CD14-positive monocyte (primary cell): ENCODE measurements at places on chromosomes 13 and 19. TPM values are rescaled to one million over a fixed set of nuclear protein-coding genes. Genes with fewer than 3 reads are reported as not detected.

AMER2 gene
- not detected for polyA plus RNA-seq

CEACAM20 gene
- not detected in 2 replicates for polyA plus RNA-seq

SHANK1 gene
- polyA plus RNA-seq: not detected

DNA sequence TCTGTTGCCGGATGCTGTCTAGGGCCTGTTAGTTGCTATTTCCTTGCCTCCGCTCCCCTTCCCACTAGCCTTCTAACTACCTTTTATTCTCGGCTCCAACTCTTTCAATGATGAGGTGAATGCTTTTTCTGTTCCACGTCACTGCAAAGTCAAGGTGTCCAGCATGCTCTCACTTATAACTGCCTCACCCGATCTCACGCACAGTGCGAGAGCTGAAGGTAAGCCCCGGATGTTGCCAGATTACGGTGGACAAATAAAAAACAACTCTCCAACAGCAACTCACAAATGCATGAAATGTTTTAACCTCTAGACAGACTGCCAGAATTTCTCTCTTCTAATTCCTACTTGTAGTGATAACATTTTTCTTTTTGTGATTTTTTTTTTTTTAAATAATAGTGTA lies 169.9 kb downstream of the STK24 start:
- no peak overlapping the region for H3K27ac ChIP-seq
- peaks cover under 1% of the 10 kb centered on the region for H3K4me1 ChIP-seq
- H3K27me3 ChIP-seq: no peaks in the 10 kb centered on the region

- H3K36me3 ChIP-seq: no peaks in the 10 kb centered on the region
- no peaks in the 10 kb centered on the region for H3K4me1 ChIP-seq
- H3K27ac ChIP-seq: no peak overlapping the region
Observed at GRCh38 chr19:31127134-31127967, 221.9 kb downstream of the TSHZ3 start.

DNA sequence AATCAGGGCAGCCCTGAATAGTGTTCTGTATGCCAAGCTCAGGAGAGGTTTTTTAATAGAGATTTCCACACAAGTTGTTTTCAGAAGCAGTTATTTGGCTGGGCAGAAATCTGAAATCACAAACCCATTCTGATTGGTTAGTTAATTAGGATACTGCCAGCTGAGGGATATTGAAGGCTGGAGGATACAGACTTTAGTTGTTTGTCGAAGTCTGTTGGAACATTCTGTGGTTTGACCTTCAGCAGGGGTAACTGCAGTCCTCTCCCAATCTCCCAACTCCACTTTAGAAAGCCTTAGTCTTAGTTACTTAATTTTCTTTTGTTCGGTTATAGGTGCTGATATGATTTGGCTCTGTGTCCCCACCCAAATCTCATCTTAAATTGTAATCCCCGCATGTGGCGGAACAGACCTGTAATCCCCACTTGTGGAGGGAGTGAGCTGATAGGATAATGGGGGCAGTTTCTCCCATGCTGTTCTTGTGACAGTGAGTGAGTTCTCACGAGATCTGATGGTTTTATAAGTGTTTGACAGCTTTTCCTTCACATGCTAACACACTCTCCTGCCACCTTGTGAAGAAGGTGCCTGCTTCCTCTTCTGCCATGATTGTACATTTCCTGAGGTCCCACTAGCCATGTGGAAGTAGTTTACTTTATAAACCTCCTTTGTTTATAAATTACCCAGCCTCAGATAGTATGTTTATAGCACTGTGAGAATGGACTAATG lies 169.2 kb downstream of the GPC5 start:
- H3K4me1 ChIP-seq: no peaks in the 10 kb centered on the region
- no peak overlapping the region for H3K27ac ChIP-seq
- no peak for DNase-seq
- H3K4me3 ChIP-seq: no peak overlapping the region

- no peak overlapping the region for H3K4me3 ChIP-seq
- DNase-seq: no peak
- H3K4me1 ChIP-seq: no peaks in the 10 kb centered on the region
- H3K27ac ChIP-seq: no peak overlapping the region
- no peaks in the 10 kb centered on the region for H3K36me3 ChIP-seq
- H3K27me3 ChIP-seq: no peaks in the 10 kb centered on the region
Observed at GRCh38 chr13:107462501-107462900, 752.8 kb downstream of the LIG4 start.

GRCh38 chr13:87130423-87130822 lies 540.7 kb upstream of the SLITRK5 start:
- H3K27ac ChIP-seq: no peak overlapping the region
- no peaks in the 10 kb centered on the region for H3K27me3 ChIP-seq
- DNase-seq: no peak
- H3K36me3 ChIP-seq: no peaks in the 10 kb centered on the region
- no peak overlapping the region for H3K4me3 ChIP-seq
- no peaks in the 10 kb centered on the region for H3K4me1 ChIP-seq

- H3K27me3 ChIP-seq: no peaks in the 10 kb centered on the region
- peaks cover 16% of the 10 kb centered on the region for H3K36me3 ChIP-seq
- H3K27ac ChIP-seq: no peak overlapping the region
- H3K4me3 ChIP-seq: no peak overlapping the region
- H3K4me1 ChIP-seq: no peaks in the 10 kb centered on the region
Observed at GRCh38 chr19:4800591-4801081, 9.1 kb downstream of the FEM1A start.

DNA sequence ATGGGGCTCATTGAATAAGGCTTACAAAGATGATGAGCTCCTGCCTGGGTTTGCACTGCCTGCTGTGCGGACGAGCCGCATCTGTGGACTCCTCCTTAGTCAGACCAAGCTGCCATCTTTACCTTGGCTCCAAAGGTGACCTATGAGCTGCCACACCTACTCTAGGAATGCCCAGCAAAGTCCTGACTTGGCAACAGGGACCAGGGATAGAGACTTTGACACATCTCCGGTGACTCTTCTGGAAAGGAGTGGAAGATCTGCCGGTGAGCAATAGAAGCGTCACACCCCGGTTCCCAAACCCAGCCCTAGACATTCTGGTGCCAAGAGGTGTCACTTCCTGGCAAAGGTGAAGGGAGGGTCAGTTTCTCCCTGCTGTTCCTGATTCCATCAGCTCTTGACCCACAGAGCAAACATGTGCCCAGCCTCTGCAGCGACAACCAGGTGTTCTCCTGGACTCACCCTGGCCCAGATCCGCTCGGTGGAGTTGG lies 50.2 kb upstream of the GTF3A start:
- no peak overlapping the region for H3K27ac ChIP-seq
- H3K36me3 ChIP-seq: no peaks in the 10 kb centered on the region
- no peaks in the 10 kb centered on the region for H3K4me1 ChIP-seq
- no peak overlapping the region for H3K4me3 ChIP-seq

GRCh38 chr19:47514869-47515588 lies at the start of gene NAPA:
Gene NAPA, minus strand, starts transcription at chr19:47515063. Its CDS starts 123 bp downstream, at chr19:47514940.
- DNase-seq: peak; percentile 100
- peak within 1 kb of the TSS; percentile 100 for H3K27ac ChIP-seq
- H3K27me3 ChIP-seq: no peaks in the 10 kb centered on the region
- peaks cover 22% of the 10 kb centered on the region for H3K36me3 ChIP-seq
- peak within 1 kb of the TSS; percentile 99 for H3K4me3 ChIP-seq

- H3K4me3 ChIP-seq: no peak overlapping the region
- H3K27ac ChIP-seq: no peak overlapping the region
- no peaks in the 10 kb centered on the region for H3K36me3 ChIP-seq
- H3K27me3 ChIP-seq: no peaks in the 10 kb centered on the region
Observed at GRCh38 chr13:47211106-47211505, 314.3 kb upstream of the HTR2A start.

DNA sequence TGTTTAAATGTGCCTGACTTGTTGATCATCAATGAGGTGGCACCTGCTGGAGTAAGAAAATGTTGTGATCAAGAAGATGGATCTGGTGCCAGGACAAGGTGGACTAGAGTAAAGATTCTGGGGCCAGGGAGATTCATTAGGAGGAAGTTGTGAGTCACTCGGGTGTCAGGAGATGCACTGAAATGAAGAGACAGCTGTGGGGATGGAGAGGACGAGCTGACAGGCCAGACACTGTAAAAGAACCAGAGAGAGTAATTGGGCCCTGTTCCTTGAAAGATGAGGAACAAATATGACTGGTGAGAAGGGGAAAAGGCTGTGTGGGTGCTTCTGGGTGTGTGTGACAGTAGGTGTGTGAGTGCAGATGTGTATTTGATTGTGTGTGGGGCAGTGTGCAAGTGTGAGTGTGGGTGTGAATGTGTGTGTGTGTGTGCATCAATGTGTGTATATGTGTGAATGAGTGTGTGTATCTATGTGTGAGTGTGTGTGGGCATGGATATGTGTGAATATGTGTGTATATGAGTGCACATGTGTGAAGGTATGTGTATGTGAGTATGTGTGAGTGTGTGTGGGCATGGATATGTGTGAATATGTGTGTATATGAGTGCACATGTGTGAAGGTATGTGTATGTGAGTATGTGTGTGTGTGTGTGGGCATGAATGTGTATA lies 260.5 kb downstream of the RFC3 start:
- H3K4me3 ChIP-seq: no peak overlapping the region
- no peaks in the 10 kb centered on the region for H3K36me3 ChIP-seq
- DNase-seq: no peak
- no peaks in the 10 kb centered on the region for H3K4me1 ChIP-seq
- no peak overlapping the region for H3K27ac ChIP-seq

DNA sequence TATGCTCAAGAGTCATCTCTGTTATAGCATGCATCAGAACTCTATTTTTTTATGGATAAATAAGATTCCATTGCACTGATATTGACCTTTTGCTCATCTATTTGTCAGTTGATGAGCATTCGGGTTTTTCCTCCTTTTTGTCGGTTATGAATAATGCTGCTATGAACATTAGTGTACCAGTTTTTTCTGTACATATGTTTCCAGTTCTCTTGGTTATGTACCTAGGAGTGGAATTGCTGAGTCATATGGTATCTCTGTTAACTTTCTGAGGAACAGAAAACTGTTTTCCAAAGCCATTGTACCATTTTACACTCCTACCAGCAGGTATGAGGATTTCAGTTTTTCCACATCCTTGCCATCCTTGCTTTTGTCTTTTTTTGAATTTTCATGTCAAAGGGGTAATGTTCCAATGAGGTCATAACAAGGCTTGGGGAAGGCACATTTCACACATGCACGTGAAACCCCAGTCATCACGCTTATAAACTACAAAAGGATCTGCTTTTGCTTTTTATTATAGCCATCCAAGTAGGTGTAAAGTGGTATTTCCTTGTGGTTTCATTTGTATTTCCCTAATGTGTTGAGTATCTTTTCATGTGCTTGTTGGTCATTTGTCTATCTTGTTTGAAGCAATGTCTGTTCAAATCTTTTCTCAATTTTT lies 14.6 kb downstream of the KBTBD7 start:
- H3K4me3 ChIP-seq: no peak overlapping the region
- peaks cover 22% of the 10 kb centered on the region for H3K4me1 ChIP-seq
- H3K27ac ChIP-seq: peak overlapping the region; percentile 91
- H3K27me3 ChIP-seq: no peaks in the 10 kb centered on the region
- H3K36me3 ChIP-seq: no peaks in the 10 kb centered on the region
- DNase-seq: no peak

DNA sequence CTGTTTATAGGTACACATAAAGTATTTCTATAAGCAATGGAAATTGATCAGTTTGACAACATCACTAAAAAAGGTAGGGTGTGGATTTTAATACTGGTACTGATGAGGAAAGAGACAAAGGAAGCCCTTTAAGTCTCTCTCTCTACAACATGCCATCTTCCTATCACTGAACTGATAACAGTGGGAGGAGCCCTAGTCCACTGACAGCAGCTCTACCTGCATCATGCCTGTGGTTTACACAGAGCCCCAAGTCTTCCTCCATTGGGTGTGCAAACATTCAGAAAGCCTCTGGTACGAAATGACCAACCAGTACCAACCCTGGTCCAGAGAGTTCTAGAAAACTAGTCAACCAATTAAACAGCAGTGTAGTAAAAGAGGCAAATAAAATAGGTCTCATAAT lies 53.4 kb downstream of the KLF12 start:
- no peak overlapping the region for H3K27ac ChIP-seq
- H3K27me3 ChIP-seq: no peaks in the 10 kb centered on the region
- DNase-seq: no peak
- no peak overlapping the region for H3K4me3 ChIP-seq
- no peaks in the 10 kb centered on the region for H3K36me3 ChIP-seq

DNA sequence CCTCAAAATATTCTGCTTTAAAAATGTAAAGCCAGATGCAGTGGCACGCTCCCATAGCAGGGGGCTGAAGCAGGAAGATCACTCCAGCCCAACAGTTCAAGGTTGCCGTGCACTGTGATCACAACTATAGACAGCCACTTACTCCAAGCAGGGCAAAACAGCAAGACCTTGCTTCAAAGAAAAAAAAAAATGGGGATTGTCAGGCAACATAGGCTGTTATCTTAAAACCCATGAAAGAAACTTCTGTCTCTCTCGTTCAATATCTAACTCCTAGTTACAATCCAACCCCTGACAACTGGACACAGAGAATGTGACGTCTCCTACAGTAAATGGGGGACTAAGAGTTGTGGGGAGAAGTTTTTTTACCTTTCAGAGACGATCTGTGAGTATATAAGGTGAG lies 17.4 kb downstream of the ELF1 start:
- peak overlapping the region; percentile 57 for H3K27ac ChIP-seq
- no peak overlapping the region for H3K4me3 ChIP-seq
- peaks cover 6% of the 10 kb centered on the region for H3K36me3 ChIP-seq
- H3K27me3 ChIP-seq: no peaks in the 10 kb centered on the region
- no peak for DNase-seq

DNA sequence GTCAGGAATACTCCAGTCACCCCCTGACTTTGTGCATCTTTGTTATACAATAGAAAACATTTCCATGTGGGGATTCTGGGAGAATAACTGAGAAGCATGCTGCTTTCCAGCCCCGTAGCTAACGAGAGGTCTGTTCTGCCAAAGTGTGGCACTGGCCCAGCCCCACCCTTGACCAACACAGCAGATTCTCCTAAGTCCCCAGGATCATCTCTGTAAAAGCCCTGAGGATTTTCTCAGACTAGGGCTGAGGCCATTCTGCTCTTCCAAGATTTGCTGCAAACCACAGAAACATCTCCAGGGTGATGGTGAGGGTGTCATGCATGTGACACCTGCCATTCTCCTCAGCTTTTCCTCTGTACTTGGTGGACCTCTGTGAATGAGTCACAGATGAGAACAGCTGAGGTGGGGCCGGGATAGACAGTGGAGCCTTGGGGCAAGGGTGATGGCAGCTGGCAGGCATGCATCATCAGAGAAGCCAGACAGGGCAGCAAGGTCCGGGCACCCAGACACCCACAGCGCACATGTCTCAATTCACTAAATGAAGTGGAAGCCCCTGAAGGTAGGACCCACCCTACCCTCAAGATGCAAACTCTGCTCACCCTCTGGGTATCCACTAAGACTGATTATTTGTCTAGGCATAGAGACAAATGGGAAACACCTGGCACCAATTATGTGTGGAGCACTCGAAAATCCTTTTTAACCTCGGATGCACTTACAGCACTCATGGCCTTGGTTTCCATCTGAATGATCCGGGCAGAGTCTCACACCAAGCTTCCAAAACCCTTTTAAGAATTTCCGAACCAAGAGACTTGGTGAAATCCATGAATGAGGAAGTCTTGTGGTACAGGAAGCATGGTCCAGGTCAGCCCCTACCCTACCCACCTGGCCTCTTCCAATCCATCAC lies 20.1 kb upstream of the DOCK9 start:
- no peaks in the 10 kb centered on the region for H3K4me1 ChIP-seq
- H3K27ac ChIP-seq: no peak overlapping the region
- peaks cover 35% of the 10 kb centered on the region for H3K27me3 ChIP-seq
- no peak overlapping the region for H3K4me3 ChIP-seq
- DNase-seq: no peak
- no peaks in the 10 kb centered on the region for H3K36me3 ChIP-seq
